GM13976 (cell line): ENCODE measurements at places on chromosomes 16 and 17.

DNA sequence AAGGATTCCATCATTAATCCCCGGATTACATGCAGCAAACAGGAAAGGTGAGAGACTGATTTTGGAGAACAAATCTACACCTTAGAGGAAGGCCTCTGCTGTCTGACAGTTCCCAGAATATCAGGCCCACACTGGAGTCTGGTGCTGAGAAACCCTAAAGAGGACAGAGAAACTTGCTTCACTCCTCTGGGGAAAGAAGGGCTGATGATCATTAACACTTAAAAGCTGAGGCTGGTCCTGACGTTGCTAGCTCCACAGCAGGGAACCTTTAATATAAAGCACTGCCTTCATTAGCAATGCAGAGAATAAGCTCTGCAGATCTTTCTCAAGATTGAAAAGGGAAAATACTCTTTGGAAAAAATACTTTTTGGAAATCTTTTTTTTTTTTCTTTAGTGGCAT, 1472.4 kb upstream of the GOT2 start:
- no peak for DNase-seq

- DNase-seq: no peak
These were observed 232.8 kb downstream of the SEC14L1 start for GRCh38 chr17:77373299-77374169.

GRCh38 chr17:35588196-35588920, 1.2 kb downstream of the AP2B1 start:
- peak; percentile 35 for DNase-seq

DNA sequence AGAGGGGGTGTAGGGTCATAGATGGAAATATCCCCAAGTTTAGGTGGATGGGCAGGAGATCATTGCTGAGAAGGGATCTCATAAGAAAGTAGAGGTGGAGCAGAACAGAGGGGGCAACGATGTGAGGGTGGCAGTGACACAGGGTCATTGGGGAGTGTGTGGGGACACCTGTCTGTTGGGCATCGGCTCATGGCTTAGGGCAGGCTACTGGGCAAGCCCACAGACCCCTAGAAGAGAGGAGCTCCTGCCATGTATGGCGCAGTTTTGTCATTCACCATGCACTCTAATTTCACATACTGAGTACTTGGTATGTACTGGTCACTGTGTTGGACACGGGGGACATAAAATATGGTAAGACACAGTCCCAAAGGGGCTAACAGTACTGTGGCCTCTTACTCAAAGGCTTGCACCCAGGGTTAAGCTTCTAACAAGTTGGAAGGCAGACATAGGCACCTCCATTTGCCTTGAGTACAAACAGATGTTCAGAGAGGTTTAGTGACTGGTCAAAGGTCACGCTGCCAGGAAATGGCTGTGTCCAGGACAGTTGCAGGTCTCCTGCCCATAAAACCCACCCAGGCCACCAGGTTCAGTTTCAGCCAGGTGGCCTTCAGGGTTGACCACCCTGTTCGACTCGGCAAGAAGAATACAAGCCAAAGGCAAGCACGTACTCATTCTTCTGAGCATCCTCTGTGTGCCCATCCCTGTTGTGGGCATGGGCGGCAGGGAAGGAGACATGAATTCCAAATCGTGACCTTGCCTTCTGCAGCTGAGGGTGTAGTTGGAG, 580.2 kb downstream of the KCNJ18 start:
- no peak for DNase-seq

- DNase-seq: no peak
These were observed 446.1 kb downstream of the HS3ST3B1 start for GRCh38 chr17:14746822-14747602.

- DNase-seq: no peak
These were observed 1.7 kb downstream of the CLEC19A start for GRCh38 chr16:19287241-19287640.

DNA sequence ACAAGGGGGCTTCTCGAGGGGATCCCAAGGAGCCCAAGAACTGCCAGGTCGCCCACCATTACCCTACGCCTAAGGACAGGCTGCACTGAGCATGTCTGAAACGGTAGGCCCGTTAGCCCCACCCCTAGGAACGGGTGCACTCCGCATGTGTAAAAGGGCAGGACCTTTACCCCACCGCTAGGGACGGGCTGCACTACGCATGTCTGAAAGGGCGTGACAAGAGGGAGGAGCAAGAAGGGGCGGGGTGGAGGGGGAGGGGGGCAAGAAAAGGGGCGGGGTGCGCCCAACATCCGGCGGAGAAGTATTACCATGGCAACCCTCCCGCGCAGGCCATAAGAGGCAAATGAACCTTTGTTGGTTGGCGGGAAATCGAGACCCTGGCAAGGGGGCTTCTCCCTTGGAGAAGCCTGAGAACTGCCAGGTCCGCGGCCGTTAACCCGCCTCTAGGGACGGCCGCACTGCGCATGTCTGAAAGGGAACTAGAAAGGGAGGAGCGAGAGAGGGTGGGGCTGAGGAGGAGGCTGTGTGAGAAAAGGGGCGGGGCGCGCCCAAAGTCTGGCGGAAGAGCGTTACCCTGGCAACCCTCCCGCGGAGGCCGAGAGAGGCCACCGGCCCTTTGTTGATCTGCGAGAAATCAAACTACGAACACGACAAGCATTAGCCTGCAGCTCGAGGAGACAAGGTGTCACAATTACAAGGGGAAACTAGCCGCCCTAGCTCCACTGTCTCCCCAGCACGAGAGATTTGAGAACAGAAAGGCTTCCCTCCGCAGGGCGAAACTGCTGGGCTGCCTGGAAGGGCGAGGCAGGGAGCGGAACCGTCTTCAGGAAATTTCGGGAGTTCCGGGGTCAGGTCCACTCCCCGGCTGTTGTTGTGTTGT, 2046.8 kb downstream of the TP53TG3F start:
- DNase-seq: no peak

- DNase-seq: no peak
These were observed 204.0 kb downstream of the GRIN2A start for GRCh38 chr16:9978160-9978725.

- DNase-seq: no peak
These were observed 365.3 kb upstream of the CCL2 start for GRCh38 chr17:33889766-33890165.

DNA sequence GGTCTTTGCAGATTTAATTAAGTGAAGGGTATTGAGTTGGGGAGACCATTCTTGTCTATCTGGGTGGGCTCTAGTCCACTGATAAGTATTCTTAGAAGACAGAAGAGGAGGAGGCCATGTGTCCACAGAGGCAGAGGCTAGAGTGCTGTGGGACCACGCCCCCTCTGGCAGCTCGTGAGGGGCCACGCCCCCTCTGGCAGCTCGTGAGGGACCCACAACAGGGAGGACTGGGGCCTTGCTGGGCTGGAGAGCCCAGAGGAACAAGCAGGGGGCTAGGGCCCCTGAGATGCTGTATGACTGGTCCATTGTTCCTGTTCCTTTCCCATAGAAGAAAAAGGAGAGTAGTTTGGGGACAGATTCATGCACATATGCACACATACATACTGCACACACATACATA, 106.8 kb downstream of the METRNL start:
- no peak for DNase-seq

GRCh38 chr16:49969091-49970030, 55.7 kb upstream of the CNEP1R1 start:
- no peak for DNase-seq

DNA sequence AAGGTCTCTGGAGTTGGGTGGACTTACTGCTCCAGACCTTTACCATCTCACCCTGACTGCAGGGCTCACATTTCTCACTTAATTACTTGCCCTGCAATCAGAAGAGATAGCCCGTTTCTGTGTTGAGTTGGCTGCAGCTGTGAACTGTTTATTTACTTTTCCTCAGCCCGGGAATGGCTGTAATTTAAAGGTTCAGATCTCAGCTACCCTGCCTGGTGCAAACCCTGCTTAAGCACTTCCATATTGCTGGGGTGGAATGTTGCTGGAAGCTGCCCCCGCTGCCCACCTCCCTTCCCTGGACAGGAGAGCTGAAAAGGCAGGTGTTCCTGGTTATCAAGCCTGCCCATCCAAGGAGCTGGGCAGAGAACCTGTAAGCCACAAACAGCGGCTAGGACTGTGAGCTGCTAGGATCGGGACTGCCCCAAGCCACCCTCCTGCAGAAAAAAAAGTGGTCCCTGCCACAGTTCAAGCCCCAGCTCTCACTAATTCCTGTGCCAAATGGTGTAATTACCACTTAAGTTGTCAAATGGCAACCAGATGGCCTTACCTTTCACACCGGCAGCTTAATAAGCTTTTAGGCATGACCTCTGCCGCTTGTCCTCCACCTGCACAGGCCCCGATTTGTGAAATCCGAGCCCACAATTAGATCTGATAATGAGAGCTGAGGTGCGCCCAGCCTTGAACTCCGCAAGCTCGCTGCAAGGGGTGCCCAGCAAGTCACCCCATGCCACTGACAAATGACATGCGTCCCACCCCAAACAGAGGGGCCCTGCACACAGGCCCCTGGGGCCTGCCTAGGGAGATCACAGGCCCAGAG, 269.8 kb downstream of the C16orf95 start:
- no peak for DNase-seq

- DNase-seq: no peak
These were observed 16.7 kb downstream of the CTRL start for GRCh38 chr16:67914758-67915495.

- DNase-seq: no peak
These were observed 39.2 kb downstream of the GPATCH8 start for GRCh38 chr17:44464037-44464436.

DNA sequence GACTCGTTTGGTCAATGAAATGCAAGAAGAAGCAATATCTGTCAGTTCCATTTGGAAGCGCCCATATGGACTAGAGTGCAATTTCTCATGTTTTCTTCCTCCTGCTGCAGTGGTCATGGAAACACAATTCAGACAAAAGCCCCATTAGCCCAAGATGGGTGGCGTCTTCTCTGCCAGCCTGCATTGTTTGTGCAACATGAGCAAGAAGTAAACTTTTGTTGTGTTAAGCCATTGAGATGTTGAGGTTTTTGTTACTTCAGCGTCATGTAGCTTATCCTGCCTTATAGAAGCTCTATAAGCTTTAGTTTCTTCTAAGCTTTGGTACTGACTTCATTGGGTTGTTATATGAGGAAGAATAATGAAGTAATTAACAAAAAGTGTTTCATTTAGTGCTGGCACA, 137.4 kb downstream of the NPIPB5 start:
- DNase-seq: no peak

DNA sequence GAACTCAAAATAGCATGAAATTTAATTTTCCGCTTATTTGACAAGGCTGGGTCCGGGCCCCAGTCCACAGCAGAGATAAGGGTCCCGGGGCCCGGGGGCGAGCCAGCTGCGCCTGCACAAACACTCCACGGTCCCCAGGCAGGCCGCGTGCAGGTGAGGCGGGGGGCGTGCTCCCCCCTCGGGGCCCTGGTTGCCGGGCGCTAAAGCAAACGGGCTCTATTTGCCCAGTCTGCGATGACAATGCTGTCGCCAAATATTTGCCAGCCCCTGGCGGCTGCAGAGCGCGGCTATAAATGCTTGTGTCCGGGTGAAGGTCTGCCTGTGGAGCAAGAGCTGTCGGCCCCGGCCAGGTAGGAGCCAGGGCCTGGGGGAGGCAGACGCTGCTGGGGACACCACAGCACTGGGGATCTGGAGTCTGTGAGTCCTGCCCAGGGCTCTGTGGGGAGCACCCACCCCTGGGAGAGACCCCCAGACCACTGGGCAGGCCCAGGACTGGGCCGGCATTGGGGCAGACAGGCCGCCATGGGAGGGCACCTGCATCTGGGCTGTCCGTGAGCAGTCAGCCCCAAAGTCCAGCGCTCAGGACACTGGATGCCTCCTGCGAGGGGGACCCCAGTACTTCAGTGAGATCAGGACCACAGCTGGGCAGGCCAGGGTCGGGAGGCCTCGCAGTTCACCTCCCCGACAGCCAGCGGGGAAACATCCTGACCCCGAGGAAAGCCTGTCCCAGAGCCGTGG, at the start of gene PERCC1:
TSS of gene PERCC1 (plus strand) at position 320 of the 738 bp plus-strand sequence. CDS start 1,516 bp downstream, outside the sequence.
- no peak for DNase-seq

DNA sequence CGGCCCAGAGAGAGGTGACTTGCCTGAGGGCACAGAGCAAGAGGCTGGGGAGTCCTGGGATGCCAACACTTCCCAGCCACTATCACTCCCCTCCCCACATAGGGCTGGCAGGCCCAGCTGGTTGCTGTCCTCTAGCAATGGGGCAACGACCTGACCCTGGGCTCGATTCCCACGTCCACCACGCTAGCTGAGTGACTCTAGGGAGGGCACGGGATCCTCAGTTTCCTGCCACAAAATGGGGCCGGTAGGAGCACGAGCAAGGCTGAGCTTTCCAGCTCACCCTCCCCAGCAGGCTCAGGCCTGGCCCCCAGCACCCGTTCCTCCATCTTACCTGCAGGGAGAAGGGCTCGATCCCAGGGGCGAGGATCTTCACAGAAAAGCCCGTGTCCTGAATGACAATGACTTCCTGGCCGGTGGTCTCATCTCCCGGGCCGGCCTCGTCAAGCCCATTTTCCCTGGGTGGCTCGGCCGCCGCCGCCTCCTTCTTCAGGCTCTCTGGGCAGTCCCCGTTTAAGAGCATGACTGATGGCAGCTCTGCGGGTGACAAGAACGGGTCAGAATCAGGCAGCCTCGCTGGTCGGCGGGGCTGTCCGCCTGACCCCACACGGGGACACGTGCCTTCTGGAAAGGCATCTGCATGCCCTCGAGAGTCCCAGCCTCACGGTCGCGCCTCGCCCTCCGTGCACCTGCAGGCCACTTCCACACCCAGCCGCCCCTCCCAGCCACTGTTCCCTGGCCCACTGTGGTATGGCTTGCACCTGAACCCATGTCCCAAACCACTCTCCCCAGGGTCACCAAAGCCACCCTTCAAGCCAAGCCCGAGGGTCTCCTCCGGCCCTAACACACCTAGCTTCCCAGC, 7.3 kb downstream of the CLUH start:
- DNase-seq: no peak

GRCh38 chr16:78684030-78684611, 584.7 kb downstream of the WWOX start:
- DNase-seq: no peak

- DNase-seq: no peak
These were observed 53.6 kb downstream of the RMI2 start for GRCh38 chr16:11398851-11399250.

DNA sequence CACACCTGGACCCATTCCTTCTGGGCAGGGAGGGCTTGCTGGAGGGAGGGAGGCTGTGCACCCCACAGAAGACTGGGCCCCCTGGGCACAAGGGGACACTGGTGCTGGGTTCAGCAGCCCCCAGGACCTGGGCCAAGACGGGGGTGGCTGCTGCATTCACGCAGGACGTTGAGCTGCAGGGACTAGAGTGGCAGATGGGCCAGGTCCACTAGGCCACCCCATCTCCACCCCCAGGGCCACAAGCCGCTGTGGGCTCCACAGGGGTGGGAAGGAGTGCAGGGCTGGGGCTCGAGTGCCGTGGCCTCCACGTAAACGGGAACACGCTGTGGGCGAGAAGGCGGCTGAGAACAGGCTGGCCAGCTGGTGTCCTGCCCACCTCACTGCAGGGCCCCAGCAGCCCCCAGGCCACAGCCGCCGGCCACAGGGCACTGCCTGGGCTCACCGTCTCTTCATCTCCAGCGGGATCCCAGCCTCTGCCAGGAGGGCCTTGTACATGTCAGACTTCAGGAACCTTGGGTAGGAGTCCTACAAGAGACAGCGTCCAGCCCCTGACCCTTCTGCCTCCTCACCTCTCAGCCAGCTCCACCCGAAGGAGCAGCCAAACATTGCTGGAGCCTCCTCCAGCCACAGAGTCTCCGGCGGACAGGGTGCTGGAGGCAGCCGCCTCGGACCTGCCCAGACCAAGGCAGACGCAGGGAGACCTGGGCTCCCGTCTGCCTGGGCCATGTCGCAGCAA, 6.5 kb downstream of the RGS11 start:
- no peak for DNase-seq

- peak; percentile 73 for DNase-seq
These were observed at the start of gene C16orf54 for GRCh38 chr16:29745853-29746345. C16orf54 (minus strand) TSS chr16:29745990; CDS start chr16:29744951, 1,039 bp downstream.
